ENCODE measurements at places on chromosomes 13 and 19. TPM values are rescaled to one million over a fixed set of nuclear protein-coding genes. Genes with fewer than 3 reads are reported as not detected.

HIPK4 gene
- total RNA-seq = 2.6 TPM

GRCh38 chr19:7921967-7922835 lies 2.1 kb downstream of the SNAPC2 start:
- H3K4me1 ChIP-seq = peaks cover 4% of the 10 kb centered on the region
- no peaks in the 10 kb centered on the region for H3K27me3 ChIP-seq
- H3K27ac ChIP-seq = no peak overlapping the region
- no peak for DNase-seq
- H3K4me3 ChIP-seq = no peak overlapping the region
- H3K36me3 ChIP-seq = peaks cover 10% of the 10 kb centered on the region

ZNF98 gene
- total RNA-seq = 9.7 TPM

GRCh38 chr13:24927810-24928404 lies 163.9 kb downstream of the RNF17 start:
- H3K36me3 ChIP-seq = no peaks in the 10 kb centered on the region
- no peak for DNase-seq
- no peak overlapping the region for H3K27ac ChIP-seq
- no peaks in the 10 kb centered on the region for H3K27me3 ChIP-seq
- H3K4me1 ChIP-seq = no peaks in the 10 kb centered on the region
- H3K4me3 ChIP-seq = no peak overlapping the region

- H3K4me3 ChIP-seq = no peak overlapping the region
- H3K27me3 ChIP-seq = no peaks in the 10 kb centered on the region
- no peak overlapping the region for H3K27ac ChIP-seq
- DNase-seq = no peak
These were observed 12.3 kb upstream of the LENG8 start for GRCh38 chr19:54436628-54437252.

GRCh38 chr13:112177450-112178288 lies 110.7 kb downstream of the SOX1 start:
- no peaks in the 10 kb centered on the region for H3K4me1 ChIP-seq
- DNase-seq = peak; percentile 42
- H3K4me3 ChIP-seq = no peak overlapping the region
- no peak overlapping the region for H3K27ac ChIP-seq
- H3K36me3 ChIP-seq = no peaks in the 10 kb centered on the region

- H3K36me3 ChIP-seq = no peaks in the 10 kb centered on the region
- H3K27ac ChIP-seq = no peak overlapping the region
- no peaks in the 10 kb centered on the region for H3K27me3 ChIP-seq
- DNase-seq = no peak
- H3K4me1 ChIP-seq = no peaks in the 10 kb centered on the region
These were observed 1534.7 kb downstream of the OLFM4 start for GRCh38 chr13:54563286-54563685.

DNA sequence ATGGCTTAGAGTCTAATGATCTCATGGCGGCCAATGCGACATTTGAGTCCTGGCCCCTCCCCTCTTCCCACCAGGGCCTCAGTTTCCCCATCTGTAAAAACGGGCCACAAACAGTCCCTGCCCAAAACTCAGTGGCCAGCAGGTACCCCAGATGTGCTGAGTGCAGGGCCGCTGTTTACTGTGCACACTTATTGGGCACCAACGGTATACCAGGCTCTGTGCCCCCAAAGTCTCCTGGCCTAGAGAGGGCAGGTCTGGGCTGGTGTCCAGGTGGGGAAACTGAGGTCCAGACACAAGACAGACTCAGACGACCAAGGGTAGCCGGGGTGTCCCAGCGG lies 23.6 kb upstream of the WDR18 start:
- H3K27me3 ChIP-seq = no peaks in the 10 kb centered on the region
- H3K27ac ChIP-seq = no peak overlapping the region
- DNase-seq = no peak
- no peak overlapping the region for H3K4me3 ChIP-seq

DNA sequence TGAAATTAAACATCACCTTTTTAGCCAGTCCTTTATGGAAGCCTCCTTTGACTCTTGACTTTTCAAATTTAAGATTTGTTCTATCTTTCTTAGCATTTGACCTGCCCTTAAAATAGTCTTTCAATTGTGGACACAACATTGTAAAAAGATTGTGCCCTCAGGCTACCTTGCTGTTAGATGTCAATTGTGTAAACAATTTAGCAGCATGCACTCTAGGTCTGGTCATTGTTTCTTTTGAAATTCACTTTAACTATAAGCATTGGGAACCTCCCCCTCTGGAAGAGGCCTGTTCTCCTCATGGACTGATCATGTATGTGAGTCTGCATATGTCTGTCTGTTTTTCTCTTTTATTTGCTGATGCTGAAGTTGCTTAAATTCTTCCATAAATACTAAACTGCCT lies 31.5 kb upstream of the PABPC3 start:
- H3K36me3 ChIP-seq = no peaks in the 10 kb centered on the region
- DNase-seq = no peak
- H3K4me3 ChIP-seq = no peak overlapping the region
- no peaks in the 10 kb centered on the region for H3K4me1 ChIP-seq

DNA sequence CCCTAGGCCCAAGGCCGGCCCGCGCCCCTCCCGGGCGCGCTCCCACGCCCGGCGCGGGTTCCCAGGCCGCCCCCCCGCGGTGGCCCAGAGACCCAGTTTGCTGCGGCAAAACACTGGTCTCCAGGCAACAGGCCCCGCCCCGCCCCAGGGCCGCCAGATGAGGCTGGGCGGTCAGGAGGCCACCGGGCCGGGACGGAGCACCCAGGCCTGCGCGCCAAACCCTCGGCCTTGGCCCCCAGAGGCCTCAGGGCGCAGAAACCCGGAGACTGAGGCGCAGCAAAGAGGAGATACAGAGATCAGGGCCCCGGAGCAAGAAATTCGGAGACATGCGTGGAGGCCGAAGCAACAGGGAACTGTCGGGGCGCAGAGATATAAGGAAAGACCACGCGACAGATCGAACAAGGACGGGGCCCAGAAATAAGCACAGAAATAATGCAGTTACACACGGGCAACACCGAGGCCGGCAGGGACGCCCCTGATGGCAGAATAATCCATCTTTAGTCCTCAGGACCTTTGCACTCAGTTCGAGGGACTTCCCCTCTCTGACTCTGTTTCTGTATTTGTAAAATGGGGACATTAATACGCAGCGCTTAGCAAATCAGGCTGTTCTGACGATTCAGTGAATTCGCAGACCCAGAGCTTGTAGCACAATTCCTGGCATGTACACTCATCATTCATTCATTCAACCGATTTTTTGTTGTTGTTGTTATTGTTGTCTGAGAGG lies 20.8 kb upstream of the ERCC1 start:
- H3K4me1 ChIP-seq = no peaks in the 10 kb centered on the region
- H3K4me3 ChIP-seq = peak overlapping the region; percentile 32

GRCh38 chr13:110699148-110700145 lies 6.5 kb downstream of the CARS2 start:
- H3K27ac ChIP-seq = no peak overlapping the region
- H3K4me1 ChIP-seq = no peaks in the 10 kb centered on the region
- no peaks in the 10 kb centered on the region for H3K27me3 ChIP-seq
- no peak for DNase-seq
- no peak overlapping the region for H3K4me3 ChIP-seq
- H3K36me3 ChIP-seq = no peaks in the 10 kb centered on the region

DNA sequence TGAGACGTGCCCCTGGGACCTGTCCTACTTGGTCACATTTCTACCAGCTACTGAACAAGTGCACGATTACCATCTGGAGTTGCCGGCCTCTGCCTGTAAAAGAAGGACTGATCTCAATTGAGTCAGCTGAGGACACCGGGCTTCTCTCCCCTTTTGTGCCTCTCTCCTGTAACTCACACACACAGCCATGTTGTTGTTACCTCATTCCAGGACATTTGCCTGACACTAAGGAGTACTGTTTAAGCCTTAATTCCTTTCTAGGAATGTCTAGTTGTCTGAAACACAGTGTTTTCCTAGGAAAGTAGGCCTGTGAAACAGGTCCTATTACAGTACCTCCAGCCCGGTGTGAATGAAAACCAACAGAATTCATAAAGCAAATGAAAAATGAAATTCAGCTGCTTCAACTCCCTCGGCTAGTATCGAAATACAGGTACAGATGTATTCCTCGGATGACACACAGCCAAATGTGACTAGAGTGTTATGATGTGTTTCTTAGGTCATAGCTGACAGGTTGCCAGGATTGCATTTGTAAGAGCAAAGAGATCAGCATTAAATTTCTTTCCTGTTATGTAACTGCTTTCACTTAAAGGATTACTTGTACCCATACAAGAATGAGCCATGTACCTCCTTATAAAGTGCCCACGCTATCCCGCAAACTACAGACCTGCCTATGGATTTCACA lies 152.0 kb upstream of the IRS2 start:
- no peak overlapping the region for H3K27ac ChIP-seq
- DNase-seq = no peak
- H3K27me3 ChIP-seq = no peaks in the 10 kb centered on the region
- no peaks in the 10 kb centered on the region for H3K36me3 ChIP-seq

TPT1 gene
- 1,725 TPM for total RNA-seq

DNA sequence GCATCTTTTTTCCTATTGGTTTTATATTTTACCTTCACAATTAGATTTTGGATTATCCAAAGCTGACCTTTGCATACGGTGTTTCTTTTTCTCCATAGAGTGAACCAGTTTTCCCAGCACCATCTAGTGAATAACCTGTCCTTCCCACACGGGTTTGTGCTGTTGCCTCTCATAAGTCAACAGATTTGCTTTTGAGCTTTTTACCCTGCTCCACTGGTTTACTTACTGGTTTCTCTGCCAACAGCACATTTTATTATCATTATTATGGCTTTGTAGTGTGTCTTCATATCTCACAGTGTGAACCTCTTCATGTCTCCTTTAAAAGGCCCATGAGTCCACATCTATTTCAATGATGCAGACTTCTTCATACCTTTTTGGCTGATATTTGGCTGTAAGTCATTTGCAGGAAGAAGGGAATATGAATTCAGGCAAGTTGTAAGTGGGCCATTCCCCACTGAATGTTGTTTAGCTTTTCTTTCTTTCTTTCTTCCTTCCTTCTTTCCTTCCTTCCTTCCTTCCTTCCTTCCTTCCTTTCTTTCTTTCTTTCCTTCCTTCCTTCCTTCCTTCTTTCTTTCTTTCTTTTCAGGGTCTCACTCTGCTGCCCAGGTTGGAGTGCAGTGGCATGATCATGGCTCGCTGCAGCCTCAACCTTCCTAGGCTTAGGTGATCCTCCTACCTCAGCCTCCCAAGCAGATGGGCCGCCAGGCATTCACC lies 86.8 kb downstream of the TM9SF2 start:
- no peak overlapping the region for H3K27ac ChIP-seq
- DNase-seq = peak; percentile 42
- no peaks in the 10 kb centered on the region for H3K4me1 ChIP-seq
- H3K36me3 ChIP-seq = no peaks in the 10 kb centered on the region

GRCh38 chr13:80654638-80655249 lies 313.8 kb upstream of the SPRY2 start:
- H3K27me3 ChIP-seq = no peaks in the 10 kb centered on the region
- no peaks in the 10 kb centered on the region for H3K4me1 ChIP-seq
- no peaks in the 10 kb centered on the region for H3K36me3 ChIP-seq
- no peak overlapping the region for H3K4me3 ChIP-seq
- H3K27ac ChIP-seq = no peak overlapping the region
- no peak for DNase-seq

- H3K4me1 ChIP-seq = no peaks in the 10 kb centered on the region
- H3K27me3 ChIP-seq = no peaks in the 10 kb centered on the region
- H3K27ac ChIP-seq = no peak overlapping the region
- H3K36me3 ChIP-seq = no peaks in the 10 kb centered on the region
- DNase-seq = no peak
- H3K4me3 ChIP-seq = no peak overlapping the region
These were observed 94.6 kb downstream of the CRYL1 start for GRCh38 chr13:20431080-20431479.

PLPPR3 gene
- 20.3 TPM for total RNA-seq

GRCh38 chr13:100209857-100210825 lies 121.2 kb downstream of the PCCA start:
- H3K36me3 ChIP-seq = no peaks in the 10 kb centered on the region
- H3K4me3 ChIP-seq = no peak overlapping the region
- no peak for DNase-seq
- no peaks in the 10 kb centered on the region for H3K27me3 ChIP-seq
- H3K4me1 ChIP-seq = no peaks in the 10 kb centered on the region
